ENCODE measurements at places on chromosomes 2 and 18.

DNA sequence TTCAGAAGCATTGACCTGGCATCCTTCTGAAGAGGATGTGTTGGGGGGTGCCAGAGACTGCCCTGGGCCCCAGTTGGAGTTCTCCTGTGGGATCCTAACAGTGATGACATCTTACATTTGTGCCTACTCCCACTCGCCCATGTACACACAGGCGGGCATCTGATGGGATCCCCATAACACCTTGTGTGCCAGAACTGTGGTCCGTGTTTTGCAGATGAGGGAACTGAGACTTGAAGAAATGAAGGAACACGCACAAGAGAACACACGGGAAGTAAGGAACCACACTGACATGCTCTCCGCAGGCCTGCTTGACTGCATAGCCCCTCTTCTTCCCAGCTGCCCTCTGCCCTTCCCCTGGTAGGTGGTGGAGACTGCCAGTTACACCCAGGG lies 255.3 kb downstream of the MYCN start:
- no peak for DNase-seq

DNA sequence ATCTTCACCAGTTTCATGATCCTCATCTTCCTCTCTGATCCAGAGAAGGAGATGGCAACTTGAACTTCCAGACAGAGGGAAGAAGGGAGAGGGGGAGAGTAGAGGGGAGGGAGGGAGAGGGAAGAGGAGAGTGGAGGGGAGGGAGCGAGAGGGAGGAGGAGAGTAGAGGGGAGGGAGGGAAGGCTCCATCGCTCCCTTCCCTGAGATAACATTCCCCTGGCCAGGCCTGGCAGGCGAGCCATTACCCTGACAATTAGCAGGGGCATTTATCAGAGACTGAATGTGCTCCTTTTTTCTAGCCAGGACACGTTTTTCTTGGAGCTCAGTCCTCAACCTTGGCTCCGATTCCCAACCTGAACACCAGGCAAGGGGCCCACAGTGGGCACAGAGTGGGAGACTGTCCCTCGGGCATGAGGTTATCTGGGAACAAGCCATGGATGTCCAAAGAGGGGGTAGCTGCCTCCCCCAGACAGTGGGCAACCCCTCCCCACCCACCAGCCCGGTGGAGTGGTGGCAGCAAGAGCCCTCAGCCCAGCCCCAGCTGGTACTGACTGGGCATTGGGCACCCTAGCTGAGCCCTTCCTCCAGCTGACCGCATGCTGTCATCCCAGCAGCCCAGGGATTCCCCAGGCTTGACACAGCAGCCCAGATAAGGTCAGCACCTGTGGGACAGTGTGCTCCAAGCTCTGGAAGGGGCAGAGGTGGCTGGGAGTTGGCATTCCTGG lies 81.8 kb downstream of the TNS1 start:
- peak; percentile 91 for DNase-seq

DNA sequence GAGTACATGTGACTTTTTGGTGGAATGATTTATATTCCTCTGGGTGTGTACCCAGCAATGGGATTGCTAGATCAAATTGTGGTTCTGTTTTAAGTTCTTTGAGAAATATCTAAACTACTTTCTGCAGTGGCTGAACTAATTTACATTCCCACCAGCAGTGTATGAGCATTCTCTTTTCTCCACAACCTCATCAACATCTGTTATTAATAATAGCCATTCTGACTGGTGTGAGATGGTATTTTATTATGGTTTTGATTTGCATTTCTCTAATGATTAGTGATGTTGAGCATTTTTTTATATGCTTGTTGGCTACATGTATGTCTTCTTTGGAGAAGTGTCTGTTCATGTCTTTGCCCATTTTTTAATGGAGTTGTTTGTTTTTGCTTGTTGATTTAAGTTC lies 267.4 kb upstream of the NT5C1B start:
- no peak for DNase-seq

- DNase-seq: no peak
Measured at GRCh38 chr2:215863687-215864086, 149.7 kb downstream of the MREG start.

DNA sequence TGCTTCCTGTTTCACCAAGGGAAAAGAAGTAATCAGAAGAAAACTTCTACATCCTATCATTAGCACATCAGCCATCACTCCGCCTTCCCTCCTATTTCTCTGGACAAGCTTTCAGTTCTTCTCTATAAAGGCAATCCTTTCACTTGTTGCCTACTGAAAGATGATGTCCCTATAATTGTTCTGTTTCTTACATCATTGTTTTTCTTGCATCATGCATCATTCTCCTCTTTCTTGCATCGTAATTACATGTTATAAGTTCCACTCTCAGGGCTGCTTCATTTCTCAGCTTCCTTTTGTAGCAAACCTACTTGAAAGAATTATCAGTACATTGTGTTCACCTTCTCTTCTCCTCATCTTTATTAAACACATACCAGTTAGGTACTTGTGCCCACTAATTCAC lies 7.2 kb downstream of the SLC30A6 start:
- DNase-seq: no peak

GRCh38 chr2:148658807-148659722 lies 14.5 kb downstream of the EPC2 start:
- no peak for DNase-seq

DNA sequence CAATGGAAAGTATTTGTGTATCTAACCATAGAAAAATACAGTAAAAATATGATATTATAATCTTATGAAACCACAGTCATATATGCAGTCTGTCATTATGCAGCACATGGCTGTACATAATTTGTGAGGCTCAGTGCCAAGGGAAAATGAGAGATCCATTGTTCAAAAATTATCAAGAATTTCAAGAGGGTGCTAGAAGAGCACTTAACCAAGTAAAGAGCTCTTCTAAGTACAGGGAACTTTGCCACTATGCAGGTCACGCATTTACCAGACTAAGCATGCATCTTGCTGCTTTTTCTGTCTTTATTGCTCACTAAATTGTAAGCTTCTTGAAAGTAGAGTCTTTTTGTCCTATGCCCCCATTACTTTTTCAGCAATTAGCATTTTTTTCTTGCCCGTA lies 438.0 kb downstream of the LRP1B start:
- no peak for DNase-seq

DNA sequence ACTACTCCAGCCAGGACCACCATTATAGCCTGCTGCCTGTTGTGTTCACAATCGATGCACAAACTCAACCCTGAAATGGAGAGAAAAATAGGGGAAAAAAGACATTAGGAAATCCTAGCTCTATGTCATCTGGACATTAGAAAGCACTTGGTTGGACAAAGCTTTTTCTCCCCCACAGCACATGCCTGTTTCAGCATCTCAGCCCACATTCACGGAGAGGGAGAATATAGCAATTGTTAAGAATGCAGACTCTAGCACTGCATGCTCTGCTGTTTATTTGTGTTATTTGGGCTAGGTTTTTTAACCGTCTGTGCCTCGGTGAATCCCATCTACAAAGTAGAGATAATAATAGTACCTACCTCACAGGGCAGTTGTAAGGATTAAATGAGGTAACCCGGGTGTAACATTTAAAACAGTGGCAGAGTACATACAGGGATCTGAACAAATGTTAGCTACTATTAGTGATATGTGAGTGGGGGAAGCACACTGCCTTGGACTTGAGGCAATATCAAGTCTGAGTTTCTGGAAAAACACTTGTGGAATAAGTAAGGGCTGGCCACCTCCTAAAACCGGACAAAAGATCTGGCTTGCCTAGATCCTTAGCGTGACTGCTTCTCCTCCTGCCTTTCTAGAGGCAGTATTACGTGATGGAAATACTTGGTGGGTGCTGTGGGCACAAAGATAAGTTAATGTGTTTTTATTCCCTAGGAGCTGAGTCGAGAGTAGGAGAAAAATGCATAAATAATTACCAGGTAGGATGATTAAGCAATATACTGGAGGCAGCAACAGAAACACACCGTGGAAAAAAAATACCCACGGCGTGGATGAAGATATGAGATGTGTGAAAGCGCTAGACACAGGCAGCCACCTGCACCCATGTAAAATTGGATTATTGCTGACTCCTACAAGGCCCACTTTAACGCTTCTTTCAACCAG lies 1.0 kb upstream of the PPP1CB start:
- DNase-seq: peak; percentile 65

DNA sequence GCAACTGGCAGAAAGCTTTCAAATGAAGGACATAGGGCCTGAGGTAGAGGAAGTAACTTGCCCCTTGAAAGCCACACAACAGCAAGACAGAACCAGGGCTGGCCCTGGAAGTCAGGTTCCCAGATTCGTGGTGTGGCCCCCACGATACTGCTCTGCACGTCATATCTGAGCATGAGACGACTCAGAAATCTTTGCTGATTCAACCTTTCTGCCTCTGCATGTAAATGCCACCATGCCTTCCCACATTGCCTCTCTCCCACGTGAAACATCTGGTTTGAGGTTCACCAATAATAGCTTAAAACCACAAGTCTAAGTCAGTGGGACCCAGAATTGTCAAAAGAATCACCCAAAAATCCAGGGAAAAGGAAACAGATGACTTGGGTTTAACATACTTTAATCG lies 214.0 kb upstream of the TRIB2 start:
- peak; percentile 59 for DNase-seq

DNA sequence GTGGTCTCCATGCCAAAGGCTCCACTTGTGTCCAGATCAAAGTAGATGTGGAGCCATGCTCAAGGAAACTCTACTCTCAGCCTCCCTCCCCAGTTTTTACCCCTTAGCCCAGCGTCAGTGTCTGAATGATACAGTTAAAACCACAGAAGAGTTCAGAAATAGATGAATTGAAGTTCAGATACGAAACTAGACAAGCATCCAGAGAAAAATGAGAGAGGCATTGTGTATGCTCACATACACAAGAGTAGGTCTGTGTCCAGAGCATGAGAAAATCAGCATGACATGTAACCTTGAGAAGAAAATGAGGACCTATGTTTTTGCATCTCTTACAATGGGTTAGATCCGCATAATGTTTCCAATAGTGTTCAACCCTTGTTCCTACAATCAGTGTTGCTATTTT lies 612.8 kb upstream of the PKDCC start:
- no peak for DNase-seq

- peak; percentile 82 for DNase-seq
Measured at GRCh38 chr2:64212801-64213321, 68.6 kb upstream of the PELI1 start.

DNA sequence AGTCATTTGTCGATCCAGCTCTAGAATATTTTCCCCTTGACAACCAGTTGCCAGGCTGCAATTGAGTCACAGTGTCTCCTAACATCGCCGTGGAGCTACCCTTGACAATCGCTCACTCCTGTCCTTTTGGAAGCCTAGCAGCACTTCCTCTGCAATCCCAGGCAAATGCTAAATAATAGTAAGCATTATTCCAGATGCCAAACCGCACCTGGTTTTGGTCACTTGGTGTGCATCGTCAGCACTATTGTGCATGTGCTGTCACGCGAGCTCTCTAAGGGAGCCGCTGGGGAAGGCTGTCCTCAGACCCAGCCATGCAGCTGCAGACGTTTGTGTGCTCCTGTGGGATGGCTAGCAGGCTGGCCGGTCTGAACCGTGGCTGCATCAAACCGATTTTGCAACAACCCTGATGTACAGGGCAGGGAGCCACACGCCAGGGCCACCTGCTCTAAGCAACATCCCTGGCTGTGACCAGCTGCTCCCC lies 549.5 kb upstream of the ID2 start:
- DNase-seq: peak; percentile 33

DNA sequence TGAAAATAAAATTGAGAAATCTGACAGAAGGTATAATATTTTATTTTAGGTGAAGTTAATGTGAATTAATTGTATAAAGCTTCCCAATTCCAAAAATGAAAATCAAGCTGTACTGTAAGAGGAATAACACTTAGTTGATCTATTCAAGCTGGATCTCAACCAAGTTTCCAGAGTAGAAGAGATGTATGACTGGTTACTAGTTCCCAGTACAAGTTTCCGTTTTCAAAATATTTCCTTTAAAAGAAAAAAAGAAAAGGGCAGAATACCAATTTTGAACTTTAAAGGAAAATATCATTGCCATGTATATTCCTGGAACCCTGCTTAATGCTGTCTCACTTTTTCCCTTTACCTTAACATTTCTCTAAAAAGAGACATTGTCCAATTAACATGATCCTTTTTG lies 308.5 kb downstream of the IRS1 start:
- DNase-seq: no peak

DNA sequence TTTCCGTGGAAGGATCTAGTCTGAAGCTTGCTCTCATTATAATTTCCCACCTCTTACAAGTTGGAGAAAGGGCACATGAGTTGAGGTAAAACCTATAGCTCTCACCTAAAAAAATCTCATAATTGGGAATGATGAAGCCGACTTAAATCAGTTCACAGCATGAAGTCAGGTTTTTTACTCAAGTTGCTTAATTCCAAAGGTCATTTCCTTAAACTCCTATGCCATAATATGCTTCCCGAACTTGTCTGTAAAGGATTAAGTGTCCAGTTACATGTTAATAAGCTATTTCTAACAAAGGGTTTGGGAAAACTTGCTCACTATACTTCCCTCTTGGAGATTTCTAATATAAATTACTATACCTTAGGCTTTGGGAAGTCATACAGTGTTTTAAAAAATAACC lies 481.2 kb downstream of the NUP35 start:
- DNase-seq: no peak

GRCh38 chr18:63074981-63075404 lies 244.6 kb downstream of the BCL2 start:
- DNase-seq: peak; percentile 61

DNA sequence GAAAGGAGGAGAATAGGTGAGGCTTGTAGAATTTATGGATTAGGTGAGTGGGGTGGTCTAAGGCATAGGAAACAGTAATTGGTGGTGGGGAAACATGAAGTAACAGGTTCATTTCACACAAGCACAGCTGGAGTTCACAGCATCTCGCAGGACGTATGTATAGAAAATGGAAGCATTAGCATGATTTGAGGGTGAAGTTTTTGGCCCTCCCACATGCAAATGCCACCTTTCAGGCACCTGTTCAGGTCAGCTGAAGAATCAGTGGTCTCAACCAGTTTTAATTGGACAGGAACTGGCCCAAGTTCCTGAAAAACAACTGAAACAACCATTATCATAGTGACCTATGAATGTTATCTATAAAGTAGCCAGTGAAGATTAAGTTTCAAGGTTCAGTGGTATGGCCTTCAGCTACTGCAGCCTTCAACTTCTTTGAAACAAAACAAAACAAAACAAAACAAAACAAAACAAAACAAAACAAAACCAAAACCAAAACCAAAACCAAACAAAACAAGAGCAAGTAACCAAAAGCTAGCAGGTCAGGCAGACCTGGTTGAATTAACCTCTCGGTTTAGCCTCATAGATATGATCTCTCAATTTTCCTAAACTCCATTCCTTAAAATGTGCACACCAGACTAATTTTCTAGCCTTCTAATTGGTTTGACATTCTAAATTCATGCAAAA lies 102.1 kb upstream of the SPHKAP start:
- DNase-seq: no peak

DNA sequence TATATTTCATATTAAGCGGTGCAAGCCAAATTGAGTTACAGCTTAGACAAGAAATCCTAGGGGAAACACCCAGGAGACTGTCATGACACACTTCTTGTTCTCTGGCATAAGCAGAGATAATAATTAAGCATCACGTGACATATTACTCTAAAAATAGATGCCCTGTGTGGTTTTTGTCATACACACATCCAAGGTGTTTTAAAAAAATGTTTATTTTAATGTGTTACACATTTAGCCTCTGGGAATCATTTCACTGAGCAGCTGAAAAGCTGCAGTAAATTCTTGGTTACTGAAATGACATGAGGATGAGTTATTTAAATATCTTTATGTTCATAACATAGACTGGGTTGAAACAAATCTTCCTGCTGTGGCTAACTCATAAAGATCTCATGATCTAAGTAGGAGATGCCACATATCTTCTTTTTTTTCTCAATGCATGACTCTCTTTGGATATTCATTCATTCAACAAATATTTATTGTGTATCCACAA lies 38.0 kb upstream of the ERMN start:
- DNase-seq: peak; percentile 50

GRCh38 chr2:160934263-160934662 lies 226.0 kb upstream of the TANK start:
- DNase-seq: no peak

- peak; percentile 46 for DNase-seq
Measured at GRCh38 chr2:101241158-101241557, 11.5 kb upstream of the CNOT11 start.

Measured in myocyte (in vitro differentiated cells).